IPS-NIHi11 (cell line): ENCODE measurements at places on chromosomes 13 and 19.
A peak's percentile ranks its signal among the peaks of the same experiment; 100 is the strongest.

GRCh38 chr13:98490195-98490836 is 86.6 kb downstream of the STK24 start:
- DNase-seq: no peak

GRCh38 chr19:5156231-5156986 is 184.2 kb downstream of the PTPRS start:
- no peak for DNase-seq

- no peak for DNase-seq
Observed at GRCh38 chr13:109301726-109302125, 484.7 kb downstream of the IRS2 start.

DNA sequence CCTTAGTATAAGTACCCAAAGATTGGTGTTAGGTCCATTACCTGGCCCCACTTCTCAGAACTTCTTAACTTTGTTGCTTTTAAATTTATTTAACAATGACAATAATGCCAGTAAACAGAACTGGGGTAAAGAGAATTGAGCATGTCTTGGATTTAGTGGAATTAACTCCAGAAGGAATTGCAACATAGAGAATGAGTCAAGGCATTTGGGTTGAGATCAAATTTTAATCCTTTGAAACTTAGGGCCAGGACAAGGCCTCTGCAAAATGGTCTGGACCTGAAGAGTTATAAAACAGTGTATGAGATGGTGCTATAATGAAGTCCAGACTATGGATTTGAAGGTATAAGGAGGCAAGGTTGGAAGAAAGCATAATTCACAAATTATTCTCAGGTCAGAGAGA is 1030.4 kb downstream of the SLITRK5 start:
- DNase-seq: no peak

DNA sequence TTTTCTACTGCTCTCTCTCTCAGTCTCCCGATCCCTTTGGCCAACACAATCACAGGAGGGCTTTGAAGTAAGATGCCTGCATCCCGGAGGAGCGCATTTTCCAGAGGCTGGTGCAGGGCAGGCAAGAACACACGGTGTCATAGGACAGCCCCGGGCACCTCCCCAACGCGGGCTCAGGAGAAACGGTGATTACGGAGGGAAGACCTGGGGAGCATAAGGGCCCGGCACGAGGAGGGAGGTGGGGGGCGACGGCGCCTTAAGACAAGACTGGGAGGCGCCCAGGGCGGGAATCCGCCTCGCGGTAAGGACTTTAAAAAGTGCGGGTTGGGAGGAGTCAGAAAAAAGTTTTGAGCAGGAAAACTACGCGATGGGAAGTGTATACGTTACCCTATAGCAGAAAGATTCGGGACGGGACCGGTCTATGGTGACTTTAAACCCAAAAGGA is 18.7 kb upstream of the ZNF888 start:
- DNase-seq: peak; percentile 13

GRCh38 chr19:51690454-51691073 is 2.6 kb upstream of the SPACA6 start:
- DNase-seq: peak; percentile 67

GRCh38 chr13:100399455-100399854 is 189.1 kb downstream of the GGACT start:
- DNase-seq: no peak

- no peak for DNase-seq
Observed at GRCh38 chr13:113158946-113159345, 498 bp downstream of the PROZ start.

DNA sequence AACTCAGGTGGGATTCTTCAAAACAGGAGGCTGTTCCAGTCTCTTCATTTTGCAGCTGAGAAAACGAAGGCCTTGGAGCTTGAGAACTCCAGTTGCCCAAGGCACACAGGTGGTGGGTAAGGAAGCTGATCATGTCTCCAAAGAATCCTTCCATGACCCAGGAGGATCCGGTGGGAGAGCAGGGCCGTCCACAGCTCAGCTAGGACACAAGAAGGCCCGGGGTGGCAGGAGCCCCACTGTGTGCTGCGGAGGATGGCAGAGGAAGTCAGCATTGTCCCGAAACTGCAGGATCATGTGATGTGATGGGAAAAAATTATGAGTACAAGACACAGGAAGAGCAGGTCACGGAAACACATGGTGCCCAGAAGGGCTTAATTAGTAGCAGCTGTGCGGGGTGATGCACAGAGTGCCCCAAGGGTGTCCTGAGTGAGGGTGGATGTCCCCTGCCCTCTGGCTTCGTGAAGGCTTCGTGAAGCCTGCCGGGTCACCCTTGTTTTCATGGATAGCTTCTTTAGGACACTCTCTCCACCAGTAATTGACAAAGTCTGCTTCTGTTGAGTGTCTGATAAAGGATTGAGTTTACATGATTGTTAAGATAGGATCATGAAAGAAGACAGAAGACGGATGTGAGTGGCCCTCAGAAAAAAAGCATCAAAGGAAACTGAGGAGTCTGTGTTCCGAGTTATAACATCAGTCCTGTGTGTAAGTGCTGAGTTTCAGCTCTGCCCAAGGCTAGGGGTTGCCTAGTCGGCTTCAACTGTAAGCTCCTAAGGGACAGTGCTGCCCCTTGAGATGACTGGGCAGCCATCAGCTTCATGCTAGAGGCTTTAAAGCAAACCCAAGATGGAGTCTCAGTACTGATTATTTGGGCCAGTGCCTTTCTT is 33.8 kb upstream of the SACS start:
- DNase-seq: no peak

DNA sequence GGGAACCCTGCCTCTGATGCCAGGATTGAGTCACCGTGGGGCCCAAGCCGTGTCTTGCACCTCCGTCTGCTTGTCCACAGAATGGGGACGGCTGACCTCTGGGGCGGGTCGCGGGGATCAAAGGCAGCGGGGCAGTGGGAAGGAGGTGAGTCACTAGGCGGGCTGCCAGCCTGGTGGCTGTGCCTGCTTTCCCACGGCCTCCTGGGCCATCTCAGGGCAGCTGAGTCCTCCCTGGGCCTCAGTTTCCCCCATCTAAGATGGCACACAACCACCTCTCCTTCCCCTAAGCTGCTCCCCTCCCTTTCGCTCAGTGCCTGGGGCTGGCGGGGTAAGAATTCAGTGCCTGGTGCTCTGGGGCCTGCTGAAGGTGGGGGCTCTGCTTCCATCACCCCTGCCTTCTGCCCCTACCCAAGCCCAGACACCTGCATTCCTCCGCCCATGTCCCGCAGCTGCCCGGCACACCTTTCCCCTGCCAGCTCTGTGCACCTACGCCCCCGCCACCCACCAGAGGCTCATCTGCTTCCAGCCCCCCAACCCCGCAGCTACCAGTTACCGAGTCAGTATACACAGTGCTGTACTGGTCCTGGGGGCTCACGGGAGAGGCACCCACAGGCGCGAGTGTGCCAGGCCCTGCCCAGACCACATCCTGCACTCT is 3.5 kb downstream of the MKNK2 start:
- DNase-seq: no peak

- no peak for DNase-seq
Observed at GRCh38 chr13:26727633-26728032, 33.0 kb downstream of the GPR12 start.

DNA sequence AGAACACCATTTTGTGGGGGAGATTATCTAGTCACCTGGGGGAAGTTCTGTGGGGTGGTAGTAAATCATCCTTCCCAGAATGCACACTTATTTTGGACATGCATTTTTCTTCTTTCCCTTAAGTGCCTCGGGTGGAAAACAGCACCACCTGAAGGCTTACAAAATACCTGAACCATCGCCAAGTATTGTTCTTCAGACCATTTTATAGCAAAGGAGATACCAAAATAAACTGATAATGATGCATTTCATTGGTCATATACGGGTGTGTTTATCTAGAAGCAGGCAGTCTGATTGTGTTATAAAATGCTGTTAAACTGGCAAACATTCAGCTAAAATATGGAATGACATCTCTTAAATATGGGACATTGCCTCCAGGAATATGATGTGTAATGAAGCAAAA is 1034.7 kb downstream of the SLITRK1 start:
- DNase-seq: no peak

GRCh38 chr19:2469102-2469914 is 6.6 kb upstream of the GADD45B start:
- DNase-seq: peak; percentile 26

- DNase-seq: peak; percentile 70
Observed at GRCh38 chr19:56076498-56076897, 44.6 kb downstream of the ZNF787 start.

- DNase-seq: peak; percentile 62
Observed at GRCh38 chr13:106533101-106533942, 2.1 kb downstream of the EFNB2 start.

- DNase-seq: no peak
Observed at GRCh38 chr19:2494084-2494446, 18.1 kb downstream of the GADD45B start.

- DNase-seq: no peak
Observed at GRCh38 chr13:31199527-31199848, 287 bp upstream of the B3GLCT start.

- DNase-seq: no peak
Observed at GRCh38 chr13:51317262-51317661, 22.2 kb upstream of the SERPINE3 start.

- no peak for DNase-seq
Observed at GRCh38 chr13:114020750-114021463, 47.0 kb upstream of the C13orf46 start.

GRCh38 chr19:52535771-52536447 is 8.4 kb downstream of the ZNF808 start:
- DNase-seq: peak; percentile 76

- DNase-seq: peak; percentile 72
Observed at GRCh38 chr13:114131583-114132418, 622 bp downstream of the RASA3 start.

GRCh38 chr19:10368101-10368803 is 12.1 kb downstream of the TYK2 start:
- peak; percentile 25 for DNase-seq

DNA sequence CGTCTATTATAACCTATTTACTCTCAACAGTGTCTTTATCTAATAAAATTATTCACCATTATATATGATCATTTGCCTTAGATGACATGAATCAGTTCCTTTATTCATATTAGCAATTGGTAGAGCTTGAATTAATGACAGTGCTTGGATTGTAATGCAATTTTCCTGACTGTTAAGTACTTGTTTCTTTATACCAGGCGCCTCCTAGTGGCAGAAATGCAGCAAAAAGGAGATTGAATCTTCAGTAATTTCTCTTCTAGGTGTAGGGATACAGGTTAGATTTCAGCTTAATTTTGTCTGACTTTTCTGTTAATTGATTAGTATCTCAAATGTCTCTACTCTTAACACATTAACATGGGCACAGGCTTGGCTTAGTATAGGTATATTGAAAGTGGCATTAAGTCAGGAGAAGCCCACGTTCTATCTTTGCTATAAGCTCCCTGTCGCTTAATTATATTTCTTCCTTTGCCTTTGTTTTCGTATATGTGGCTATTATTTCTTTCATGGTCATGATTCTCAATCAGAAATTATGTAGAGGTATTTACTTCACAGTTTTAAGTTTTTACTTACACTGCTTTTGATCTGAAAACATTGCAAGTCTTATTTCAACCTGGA is 9.1 kb upstream of the LHFPL6 start:
- peak; percentile 48 for DNase-seq

- no peak for DNase-seq
Observed at GRCh38 chr13:31209841-31210210, 10.1 kb downstream of the B3GLCT start.

GRCh38 chr19:16726916-16727315 is 7.3 kb downstream of the NWD1 start:
- no peak for DNase-seq

- no peak for DNase-seq
Observed at GRCh38 chr13:45961468-45961867, 91.1 kb downstream of the ZC3H13 start.

- DNase-seq: no peak
Observed at GRCh38 chr13:101930331-101930730, 471.5 kb downstream of the FGF14 start.

DNA sequence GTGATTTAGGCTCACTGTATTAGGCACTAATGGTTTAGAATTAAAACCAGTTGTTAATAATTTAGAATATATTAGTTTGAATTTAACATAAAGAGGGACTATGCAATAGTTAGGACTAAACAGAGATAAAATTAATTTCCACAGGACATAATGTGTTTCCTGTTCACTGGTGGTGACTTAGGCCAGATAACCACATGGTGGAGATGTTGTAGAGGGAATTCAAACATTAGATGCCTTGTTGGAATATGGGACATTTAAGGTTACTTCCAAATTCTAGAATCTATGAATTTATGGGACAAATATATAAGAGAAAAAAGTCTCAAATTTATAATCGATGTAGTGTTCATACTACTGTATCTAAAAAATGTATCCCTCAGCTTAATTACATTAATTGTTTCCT is 615.5 kb upstream of the KLHL1 start:
- DNase-seq: no peak

GRCh38 chr13:110430391-110431336 is 123.6 kb downstream of the COL4A2 start:
- no peak for DNase-seq

GRCh38 chr13:75489502-75490263 is 7.7 kb upstream of the TBC1D4 start:
- no peak for DNase-seq

GRCh38 chr13:25588336-25589060 is 216.7 kb downstream of the ATP8A2 start:
- peak; percentile 10 for DNase-seq

DNA sequence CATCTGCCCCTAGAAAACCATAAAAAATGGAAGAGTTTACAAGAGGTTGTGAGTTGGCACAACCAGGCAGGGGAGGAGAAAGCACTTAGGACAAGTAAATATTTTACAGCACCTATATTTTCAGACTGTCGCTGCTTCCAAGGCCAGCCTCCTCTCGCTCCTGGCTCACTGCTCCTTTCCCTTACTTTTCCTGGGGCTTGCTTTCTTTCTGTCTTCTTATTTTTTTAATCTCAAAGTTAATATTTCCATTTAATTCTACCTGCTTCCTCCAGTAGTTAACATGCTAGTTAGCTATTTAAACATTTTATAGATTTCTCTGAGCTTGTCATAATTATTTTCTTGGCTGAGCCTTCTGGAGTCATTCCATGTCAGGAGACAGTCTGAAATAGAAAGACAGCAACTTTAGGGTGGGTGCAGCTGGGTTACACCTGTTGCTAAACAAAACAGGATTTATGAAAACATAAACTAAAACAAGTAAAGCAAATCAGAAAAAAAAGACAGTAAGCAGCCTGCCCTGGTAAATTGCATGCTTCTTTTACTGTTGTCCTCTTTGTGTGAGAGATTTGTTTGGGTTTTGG is 330.1 kb downstream of the DLEU7 start:
- DNase-seq: no peak

DNA sequence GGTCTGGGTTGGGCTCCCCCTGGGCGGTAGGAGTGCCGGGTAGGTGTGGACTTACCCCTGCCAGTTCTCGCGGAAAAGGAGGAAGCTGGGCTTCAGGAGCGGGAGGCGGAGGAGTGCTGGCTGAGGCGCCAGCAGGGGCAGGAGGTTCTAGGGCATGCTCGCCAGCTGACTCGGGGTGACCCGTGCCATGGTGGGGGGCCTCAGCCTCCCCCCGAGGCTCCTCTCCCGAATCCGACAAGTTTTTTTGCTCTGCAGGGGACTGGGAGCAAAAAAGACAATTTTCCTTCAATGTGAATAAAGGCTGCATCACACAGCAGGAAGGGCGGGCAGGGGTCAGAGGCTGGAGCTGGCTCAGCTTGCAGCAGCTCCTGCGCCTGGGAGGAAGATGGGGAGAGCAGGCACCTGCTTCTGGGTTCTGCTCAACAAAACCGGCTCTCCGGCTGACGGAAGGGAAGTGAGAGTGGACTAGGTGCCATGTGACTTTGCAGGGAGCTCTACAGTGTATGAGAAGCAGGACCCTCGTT is 26.5 kb downstream of the RANBP3 start:
- peak; percentile 67 for DNase-seq
